ENCODE measurements at places on chromosomes 13 and 19.

GRCh38 chr13:93361703-93362102 is 135.1 kb downstream of the GPC6 start:
- no peak for DNase-seq

GRCh38 chr19:5665781-5666513 is 14.4 kb downstream of the MICOS13 start:
- DNase-seq, result no peak

GRCh38 chr19:33216198-33216830 is 9.3 kb downstream of the SLC7A10 start:
- no peak for DNase-seq

- DNase-seq, result no peak
These were observed 17.4 kb downstream of the GPR183 start for GRCh38 chr13:99289674-99290337.

- DNase-seq, result no peak
These were observed 3.7 kb upstream of the TUBA3C start for GRCh38 chr13:19185086-19185864.

GRCh38 chr13:50989476-50989875 is 79.9 kb downstream of the RNASEH2B start:
- DNase-seq, result no peak

GRCh38 chr19:8413629-8413995 is 507 bp downstream of the MARCHF2 start:
- DNase-seq, result no peak

- no peak for DNase-seq
These were observed 549.0 kb upstream of the GPC6 start for GRCh38 chr13:92677571-92677970.

DNA sequence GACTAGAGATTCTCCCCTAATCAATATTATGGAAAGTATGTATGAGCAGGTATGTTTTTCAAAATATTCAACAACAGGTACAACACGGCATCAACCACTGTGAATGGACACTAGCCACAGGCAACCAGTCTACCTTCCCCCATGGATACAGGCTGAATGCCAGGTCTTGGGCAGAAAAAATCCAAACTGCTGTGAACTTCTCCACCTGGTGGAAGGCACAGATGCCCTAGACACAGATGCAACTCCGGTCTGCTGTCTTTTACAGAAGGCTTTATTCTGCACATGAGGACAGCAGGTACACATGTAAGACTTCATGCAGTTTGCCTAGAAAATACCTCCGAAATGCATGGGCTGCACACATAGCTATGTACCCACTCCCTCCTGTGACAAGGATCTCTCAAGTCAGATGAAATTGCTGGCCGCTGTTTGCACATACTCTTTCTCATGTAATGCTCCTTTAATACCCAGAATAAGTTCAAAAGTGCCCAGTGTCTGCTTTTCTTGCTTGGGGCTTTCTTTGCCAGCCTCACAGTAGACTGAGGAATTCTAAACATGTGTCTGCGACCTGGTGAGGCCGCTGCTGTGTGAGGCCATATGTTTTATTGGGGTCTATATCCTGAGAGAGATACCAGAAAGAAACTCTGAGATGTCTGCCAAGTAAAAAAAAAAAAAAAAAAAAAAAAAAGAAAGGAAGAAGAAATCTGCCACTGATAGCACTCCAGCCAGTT is 325.9 kb downstream of the FOXO1 start:
- no peak for DNase-seq

DNA sequence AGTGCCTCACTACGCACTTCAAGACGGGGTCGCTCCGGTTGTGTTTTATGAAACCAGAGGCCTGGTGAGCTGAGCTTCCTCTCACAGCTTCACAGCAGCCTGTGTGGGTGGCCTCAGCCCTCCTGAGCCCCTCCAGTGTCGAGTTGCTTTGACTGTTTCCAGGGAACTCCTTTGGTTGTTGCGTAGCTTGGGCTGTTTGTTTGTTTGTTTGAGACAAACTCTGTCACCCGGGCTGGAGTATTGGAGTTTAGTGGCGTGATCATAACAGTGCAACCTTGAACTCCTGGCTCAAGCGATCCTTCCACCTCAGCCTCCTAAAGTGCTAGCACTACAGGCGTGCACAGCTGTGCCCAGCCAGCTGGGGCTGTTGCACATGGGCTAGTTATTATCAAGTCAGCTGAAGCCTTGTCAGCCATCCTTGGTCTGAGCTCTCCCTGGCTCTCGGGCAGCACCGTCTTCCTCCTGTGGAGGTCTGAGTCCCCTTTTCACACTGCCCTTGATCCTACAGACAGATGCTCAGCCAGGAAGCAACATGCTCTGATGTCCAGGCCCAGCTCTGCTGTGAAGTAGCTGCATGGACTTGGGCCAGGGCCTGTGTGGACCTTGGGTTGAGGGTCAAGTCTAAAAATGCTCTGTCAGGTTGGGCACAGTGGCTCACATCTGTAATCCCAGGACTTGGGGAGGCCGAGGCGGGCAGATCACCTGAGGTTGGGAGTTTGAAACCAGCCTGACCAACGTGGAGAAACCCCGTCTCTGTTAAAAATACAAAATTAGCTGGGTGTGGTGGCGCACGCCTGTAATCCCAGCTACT is 10.2 kb downstream of the DOT1L start:
- DNase-seq, result no peak

Data from stimulated activated CD4-positive, alpha-beta T cell treated with anti-CD3 and anti-CD28 coated beads, Interleukin-1b, Interleukin-23, amount 100 ng/mL, for 24 hours (primary cell).